ENCODE measurements at places on chromosomes 13 and 19. TPM values are rescaled to one million over a fixed set of nuclear protein-coding genes. Genes with fewer than 3 reads are reported as not detected.

The FXYD1 gene
- 15.1 TPM for total RNA-seq

The IRGC gene
- total RNA-seq = not detected

The PNMA8B gene
- 0.29 TPM for total RNA-seq

The CD177 gene
- total RNA-seq = 97.4 TPM

The CGB8 gene
- not detected for total RNA-seq

The UHRF1 gene
- total RNA-seq = 6.3 TPM

The CD79A gene
- total RNA-seq = 3.8 TPM

The ZNF345 gene
- 2.3 TPM for total RNA-seq

The ELOF1 gene
- 33.8 TPM for total RNA-seq

The IFNL1 gene
- total RNA-seq = not detected

The SIAH3 gene
- not detected for total RNA-seq
